ENCODE measurements at places on chromosomes 16 and 17.
A peak's percentile ranks its signal among the peaks of the same experiment; 100 is the strongest.

GRCh38 chr16:79124016-79124756, 476.4 kb downstream of the MAF start:
- DNase-seq: no peak

DNA sequence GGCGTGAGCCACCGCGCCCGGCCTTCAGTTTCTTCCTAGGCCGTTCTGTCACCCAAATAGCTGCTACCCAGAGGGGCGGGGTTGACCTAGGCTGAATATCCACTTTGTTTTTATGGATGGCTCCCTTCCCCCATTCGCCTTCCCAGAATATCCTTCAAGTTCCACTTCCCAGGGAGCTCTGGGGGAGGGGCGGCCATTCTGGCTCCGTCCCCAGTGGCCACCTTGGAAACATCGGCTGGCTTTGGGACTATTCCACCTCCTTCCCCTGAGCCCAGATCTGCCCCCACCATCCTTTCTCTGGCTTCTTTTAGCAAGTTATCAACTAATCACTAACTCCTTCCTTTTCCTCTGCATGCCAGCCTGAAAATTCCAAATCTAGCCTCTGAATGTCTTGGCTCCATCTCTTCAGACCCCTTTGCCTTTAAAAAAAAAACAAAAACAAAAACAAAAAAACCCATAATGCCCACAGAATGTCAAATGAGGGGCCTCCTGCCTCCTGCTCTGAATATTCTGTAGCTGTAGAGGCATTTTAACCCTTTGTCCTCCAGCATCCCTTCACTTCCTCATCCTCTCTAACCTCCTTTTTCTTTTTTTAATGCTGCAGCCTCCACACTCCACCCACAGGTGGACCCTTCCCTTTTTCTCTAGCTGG, 6.4 kb downstream of the ATP1B2 start:
- DNase-seq: no peak

GRCh38 chr16:56242740-56243139, 51.5 kb downstream of the GNAO1 start:
- no peak for DNase-seq

- DNase-seq: no peak
These were observed 207.1 kb downstream of the ZFHX3 start for GRCh38 chr16:72840631-72841381.

DNA sequence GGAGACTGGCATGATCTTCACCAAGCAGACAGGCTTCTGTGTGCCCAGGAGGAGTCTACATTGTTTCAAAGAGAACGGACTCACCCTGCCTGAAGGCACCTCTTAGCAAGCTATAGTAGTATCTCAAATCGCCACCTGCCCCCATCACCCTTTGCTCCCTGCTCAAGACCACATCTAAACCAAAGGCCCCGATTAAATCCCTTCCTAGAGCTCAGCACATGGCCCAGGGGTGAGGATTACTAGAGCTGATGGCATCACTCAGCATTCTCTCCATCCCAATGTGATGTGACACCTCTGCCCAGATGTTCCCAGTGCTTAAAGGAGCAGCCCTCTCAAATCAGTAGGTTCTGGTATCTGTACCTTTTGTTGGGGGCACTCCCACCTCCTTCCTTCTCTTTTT, 8.0 kb upstream of the CDC42EP4 start:
- no peak for DNase-seq

- DNase-seq: no peak
These were observed 1.1 kb upstream of the PRPSAP1 start for GRCh38 chr17:76354747-76355310.

DNA sequence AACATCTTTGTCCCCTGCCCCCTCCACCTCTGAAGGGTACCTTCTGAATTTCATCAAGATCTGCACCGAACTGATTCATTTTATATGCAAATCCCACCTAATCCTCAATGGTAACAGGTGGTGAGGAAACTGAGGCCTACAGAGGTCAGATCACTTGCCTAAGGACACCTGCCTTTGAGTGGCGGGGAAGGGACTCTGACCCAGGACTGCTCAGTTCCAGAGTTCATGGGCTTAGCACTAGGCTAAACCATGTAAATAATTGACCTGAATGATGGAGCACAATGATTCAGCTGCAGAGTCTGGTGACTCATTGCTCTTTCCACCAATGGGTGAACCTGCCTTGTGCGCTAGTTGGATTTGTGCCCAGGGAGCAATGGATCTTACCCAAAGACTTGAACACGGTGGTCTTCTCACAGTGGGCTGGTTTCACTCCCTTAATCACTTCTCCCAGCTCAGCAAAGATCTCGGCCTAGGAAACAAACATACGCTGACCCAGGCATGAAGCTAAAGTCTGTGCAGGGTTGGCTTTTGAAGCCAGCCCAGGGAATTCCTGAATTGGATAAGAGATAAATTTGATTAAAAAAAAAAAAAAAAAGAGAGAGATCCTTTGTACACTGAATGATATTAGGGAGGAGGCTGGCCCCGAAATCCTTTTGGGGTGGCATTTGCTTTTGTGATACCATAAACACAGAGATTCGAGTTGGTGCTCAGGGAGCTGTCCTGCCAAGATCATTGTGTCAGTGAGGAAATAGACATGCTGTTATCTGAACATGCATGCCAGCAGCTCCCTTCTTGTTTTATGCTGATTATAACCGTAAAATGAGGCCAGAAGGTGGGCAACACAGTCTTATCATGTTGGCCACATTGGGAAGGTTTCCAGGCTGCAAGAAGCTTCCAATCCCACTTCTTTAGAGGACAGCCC, 17.0 kb downstream of the CRYM start:
- peak; percentile 46 for DNase-seq

DNA sequence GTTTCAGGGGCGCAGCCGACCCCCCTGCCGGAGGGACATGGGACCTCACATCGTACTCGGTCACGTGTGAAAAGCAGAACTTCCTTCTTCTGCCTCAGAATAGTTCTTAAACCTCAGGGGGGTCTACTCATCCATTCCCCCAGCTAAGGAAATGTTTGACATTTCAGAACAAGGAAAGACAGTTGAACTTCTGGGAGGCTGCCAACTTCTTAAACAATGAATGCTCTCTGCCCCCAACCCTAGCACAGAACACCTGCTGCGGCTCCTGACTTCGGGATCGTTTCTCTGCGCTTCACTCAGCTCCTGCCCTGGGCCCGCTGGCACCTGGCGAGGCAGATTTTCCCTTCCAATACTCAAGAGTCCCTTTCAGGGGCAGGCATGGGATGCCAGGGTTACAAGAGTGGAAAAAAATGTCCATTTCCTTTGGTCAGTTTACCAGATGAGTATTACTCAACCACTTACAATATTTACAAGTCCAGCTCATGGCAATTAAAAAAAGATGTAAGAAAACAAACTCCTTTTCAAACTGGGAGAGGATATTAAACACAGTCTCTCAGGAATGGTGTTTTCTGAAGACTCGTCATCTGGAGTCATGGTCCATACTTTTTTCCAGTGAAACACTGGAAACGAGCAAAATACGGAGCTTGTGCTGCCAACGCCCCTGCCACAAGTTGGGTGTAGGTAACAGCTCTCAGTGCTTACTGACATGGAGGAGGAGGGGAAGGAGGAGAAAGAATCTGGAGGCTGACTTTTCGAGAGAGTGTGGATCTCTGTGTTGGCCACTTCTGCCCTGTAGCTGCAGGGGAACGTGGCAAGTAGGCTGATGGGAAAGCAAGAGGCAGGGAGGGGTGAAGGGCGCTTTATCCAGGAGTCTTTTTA, 235.7 kb downstream of the NTN1 start:
- DNase-seq: peak; percentile 64

DNA sequence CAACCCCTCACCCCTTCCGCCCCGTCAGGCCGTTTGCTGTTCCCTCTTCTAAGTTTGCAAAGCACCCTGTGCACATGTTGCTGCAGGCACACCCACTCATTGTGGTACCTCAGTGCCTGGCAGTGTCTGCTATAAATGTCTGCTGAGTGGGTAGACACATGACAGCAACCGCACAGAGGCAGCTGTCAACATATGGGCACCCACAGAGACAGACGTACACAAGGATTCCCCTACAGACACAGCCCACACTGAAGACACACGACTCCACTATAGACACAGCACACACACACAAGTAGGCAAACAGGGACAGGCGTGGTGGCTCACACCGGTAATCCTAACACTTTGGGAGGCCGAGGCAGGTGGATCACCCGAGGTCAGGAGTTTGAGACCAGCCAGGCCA, 17.8 kb upstream of the CRK start:
- no peak for DNase-seq

DNA sequence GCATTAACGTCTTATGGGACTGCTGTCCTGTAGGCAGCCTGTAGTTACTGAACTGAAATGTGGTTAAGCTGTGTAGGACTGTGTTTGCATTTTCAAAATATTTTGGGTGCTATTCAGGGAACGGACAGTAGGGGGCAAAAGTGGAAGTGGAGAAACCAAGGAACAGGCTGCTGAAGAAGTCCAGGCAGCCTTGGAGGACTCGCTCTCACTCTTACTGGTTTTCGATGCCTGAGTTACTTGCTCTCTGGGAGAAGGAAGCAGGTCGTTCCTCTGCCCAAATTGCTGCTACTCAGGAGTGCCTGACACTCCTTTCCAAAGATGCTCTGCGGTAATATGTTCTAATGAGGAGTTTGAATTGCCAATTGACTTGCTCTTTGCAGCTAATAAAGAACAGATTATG, 64.5 kb upstream of the RBFOX1 start:
- DNase-seq: peak; percentile 11

Measured in AG20443 (cell line).